ENCODE measurements at places on chromosomes 3 and 15. TPM values are rescaled to one million over a fixed set of nuclear protein-coding genes. Genes with fewer than 3 reads are reported as not detected.

The SPTSSB gene
- total RNA-seq: not detected

The TFDP2 gene
- total RNA-seq: 43.5 TPM

The CAND2 gene
- total RNA-seq: 6.1 TPM

The CCDC12 gene
- 18.6 TPM for total RNA-seq

The KPNA4 gene
- total RNA-seq: 36.4 TPM

The KLHL6 gene
- total RNA-seq: not detected

The ACAD9 gene
- 41.6 TPM for total RNA-seq

The HRH1 gene
- total RNA-seq: 26.8 TPM

The CCDC33 gene
- total RNA-seq: 0.86 TPM

The MASP1 gene
- total RNA-seq: 198 TPM

The SERPINI1 gene
- total RNA-seq: 2.6 TPM

The MAGI1 gene
- 20.7 TPM for total RNA-seq

The SYNPR gene
- not detected for total RNA-seq

The TPRA1 gene
- 26.4 TPM for total RNA-seq

The PAQR5 gene
- 0.97 TPM for total RNA-seq

The AMT gene
- 1.3 TPM for total RNA-seq

The RASL12 gene
- under 0.01 TPM for total RNA-seq

The CACNA1D gene
- total RNA-seq: under 0.01 TPM

The METTL6 gene
- 46.2 TPM for total RNA-seq

The HEMK1 gene
- total RNA-seq: 10.0 TPM

The MYZAP gene
- 0.43 TPM for total RNA-seq

The PROS1 gene
- total RNA-seq: 12.1 TPM

The CA12 gene
- 8.1 TPM for total RNA-seq

The PLCH1 gene
- 14.2 TPM for total RNA-seq

The ADPRH gene
- total RNA-seq: 3.0 TPM

The AGBL1 gene
- not detected for total RNA-seq

The IQCH gene
- 2.6 TPM for total RNA-seq

The PEX11A gene
- total RNA-seq: 3.9 TPM

The SPINT1 gene
- 0.32 TPM for total RNA-seq

The UROC1 gene
- under 0.01 TPM for total RNA-seq

The OXTR gene
- 310 TPM for total RNA-seq

The RBMS3 gene
- total RNA-seq: 85.9 TPM

The EPHB1 gene
- 0.32 TPM for total RNA-seq

The RAB6B gene
- 0.86 TPM for total RNA-seq

The USF3 gene
- total RNA-seq: 7.7 TPM

The ALDH1A2 gene
- total RNA-seq: 2.9 TPM

The FOXB1 gene
- total RNA-seq: not detected

The COL7A1 gene
- total RNA-seq: 140 TPM

The CFAP100 gene
- not detected for total RNA-seq

The GRK7 gene
- total RNA-seq: not detected

The LTF gene
- not detected for total RNA-seq

The ITIH4 gene
- 1.3 TPM for total RNA-seq

The CIAO2A gene
- total RNA-seq: 55.1 TPM

The PCCB gene
- total RNA-seq: 52.2 TPM

The BOC gene
- 10.6 TPM for total RNA-seq

The STAB1 gene
- total RNA-seq: under 0.01 TPM

The TNK2 gene
- total RNA-seq: 12.1 TPM

Measured in fibroblast of villous mesenchyme (primary cell).